ENCODE measurements at places on chromosomes 2 and 18.

DNA sequence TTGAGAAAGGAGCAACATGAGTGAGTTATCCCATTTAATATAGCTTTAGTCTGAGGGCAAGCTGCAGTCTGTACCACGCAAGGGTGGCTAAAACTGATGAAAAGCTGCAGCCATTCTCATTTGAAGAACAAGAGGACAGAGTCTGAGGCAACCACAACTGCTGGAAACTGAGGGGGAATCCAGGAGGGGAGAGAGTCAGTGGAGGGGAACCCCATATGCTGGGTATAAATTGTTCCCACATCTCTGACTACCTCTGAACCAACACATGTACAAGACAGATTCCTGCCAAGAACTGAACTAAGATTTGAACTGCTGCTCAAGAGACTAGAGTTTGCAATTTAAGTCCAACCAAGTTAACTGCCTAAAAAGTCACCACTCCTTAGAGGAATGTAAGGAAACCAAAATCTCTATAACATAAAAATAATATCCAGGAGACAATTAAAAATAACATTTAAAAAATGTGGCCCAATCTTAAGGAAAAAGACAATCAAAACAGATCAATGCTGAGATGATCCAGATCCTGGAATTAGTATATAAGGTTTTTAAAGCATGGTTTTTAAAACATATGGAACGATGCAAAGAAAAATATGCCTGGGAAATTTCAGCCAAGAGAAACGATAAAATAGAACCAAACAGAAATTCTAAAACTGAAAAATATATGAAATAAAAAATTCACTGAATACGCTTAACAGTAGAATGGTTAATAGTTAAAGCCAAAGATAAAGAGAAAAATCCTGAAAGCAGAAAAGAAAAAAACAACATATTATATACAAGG lies 11.2 kb downstream of the CWC22 start:
- DNase-seq = no peak

DNA sequence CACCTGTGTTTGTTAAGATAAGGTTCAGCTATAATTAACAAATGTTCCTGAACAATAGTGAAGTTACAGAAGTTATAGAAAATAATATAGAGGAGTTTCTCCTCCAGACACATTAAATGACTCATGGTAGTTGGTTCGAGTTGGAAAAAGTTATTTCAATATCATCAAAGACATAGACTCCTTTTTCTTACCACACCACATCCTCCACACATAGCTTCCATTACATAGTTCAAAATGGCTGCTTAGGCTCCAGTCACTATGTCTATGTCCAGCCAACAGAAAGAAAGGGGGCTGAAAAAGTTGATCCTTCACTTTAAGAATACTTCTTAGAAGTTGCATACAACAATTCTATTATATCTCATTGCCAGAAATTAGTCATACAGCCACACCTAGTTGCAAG lies 50.7 kb downstream of the DYNAP start:
- no peak for DNase-seq

DNA sequence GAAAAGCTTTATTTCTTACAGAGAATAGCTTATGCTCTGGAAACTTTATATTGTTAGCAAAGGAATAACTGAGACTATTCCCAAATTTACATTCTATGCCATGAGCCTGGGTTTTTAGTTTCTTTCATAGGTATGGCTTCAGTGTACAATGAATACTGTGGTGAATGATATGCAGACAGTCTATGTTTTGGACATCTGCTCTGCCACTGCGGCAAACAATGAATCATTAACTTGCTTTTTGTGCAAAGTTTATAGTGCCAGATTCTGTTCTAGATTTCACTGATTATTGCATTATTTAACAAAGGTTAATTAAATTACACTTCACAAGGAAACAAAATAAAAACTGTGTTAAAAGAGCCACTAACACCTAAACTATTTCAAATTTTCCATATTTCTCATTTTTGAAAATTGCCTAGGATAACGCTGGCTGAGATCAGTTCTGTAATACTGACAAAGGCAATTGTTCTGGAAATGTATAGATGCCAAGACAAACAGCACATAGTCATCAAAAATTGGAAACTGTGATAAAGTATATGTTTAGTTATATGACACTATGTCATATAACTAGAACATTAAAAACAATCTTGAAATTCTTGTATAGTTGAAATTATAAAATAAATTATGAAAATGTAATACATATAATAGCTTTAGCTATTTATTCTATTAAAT lies 74.7 kb downstream of the ITSN2 start:
- no peak for DNase-seq

- no peak for DNase-seq
These were observed 2.4 kb downstream of the SMCHD1 start for GRCh38 chr18:2657788-2658458.

DNA sequence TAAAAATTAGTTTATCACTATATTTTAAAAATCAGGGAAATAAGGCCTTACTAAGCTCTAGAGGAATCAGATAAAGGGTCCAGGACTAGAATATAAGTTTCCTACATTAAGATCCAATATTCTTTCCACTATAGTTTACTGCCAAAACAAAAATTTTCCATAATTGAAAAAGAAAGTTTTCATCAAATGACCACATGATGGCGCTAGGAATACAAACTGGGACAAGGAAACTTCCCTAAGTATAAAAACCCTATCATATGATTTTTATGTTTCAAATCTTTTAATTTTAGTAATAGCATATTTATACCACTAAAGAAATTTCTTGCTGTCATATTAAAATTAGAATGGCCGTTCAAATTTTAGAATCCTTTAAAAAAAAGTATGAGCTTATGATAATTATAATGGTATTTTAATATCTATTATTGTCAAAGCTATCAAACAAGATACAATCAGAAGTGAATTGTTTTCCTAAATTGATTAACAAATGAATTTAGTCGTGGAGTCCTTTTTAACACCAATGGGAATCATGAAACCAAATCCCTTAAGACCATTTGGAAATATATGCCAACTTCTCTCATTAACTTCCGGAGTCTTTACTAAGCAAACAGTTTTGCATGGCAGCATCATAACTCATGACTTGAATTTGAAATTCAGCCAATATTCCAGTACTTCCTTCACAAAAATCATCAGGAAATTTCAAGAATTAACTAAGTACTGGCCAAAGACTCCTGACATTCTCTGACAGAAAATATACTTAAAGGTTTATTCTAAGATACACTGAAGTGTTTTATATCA lies 70.3 kb downstream of the SCN1A start:
- DNase-seq = no peak

DNA sequence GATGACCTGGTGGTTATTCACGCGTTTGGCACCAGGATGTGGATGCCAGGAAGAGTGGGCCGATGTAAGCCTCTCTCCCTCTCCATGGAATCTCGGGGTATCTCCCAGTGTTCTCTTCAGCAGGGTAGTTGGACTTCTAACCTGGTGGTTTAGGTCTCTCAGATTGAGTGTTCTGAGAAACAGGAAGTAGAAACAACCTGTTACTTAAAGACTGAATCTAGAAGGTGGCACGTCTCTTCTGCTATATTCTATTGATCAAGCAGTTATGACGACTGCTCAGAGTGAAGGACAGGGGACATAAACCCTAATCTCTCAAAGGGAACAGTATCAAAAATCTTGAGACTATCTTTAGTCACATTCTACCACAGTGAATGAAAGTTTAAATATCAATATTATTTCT lies 918.7 kb upstream of the PIK3C3 start:
- no peak for DNase-seq

DNA sequence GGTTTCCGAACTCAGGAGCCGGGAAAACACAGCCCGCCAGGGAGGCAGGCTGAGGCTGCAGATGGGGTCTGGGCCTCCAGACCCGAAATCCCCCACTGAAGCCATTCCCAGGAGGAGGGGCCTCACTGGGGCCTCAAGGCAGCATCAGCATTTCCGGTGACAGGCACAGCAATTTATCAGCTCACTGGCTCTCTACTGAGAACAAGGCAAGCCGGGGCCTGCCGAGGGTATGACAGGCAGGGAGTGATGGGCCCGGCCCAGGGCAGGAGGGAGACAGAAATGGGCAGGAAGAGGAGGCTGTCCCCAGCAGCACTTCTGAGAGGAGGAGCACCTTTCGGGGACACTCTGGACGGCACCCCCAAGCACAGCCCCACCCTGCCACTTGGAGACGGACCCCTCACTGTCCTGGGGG lies 12.5 kb downstream of the SDC1 start:
- peak; percentile 60 for DNase-seq
